ENCODE measurements at places on chromosomes 11 and 22.

GRCh38 chr22:29719899-29720645, at the start of gene CABP7:
CABP7 (plus strand) TSS chr22:29720003; CDS start chr22:29720425, 422 bp downstream.
- peak; percentile 16 for DNase-seq

- DNase-seq, result no peak
Measured at GRCh38 chr11:76216536-76217325, 10.4 kb upstream of the WNT11 start.

DNA sequence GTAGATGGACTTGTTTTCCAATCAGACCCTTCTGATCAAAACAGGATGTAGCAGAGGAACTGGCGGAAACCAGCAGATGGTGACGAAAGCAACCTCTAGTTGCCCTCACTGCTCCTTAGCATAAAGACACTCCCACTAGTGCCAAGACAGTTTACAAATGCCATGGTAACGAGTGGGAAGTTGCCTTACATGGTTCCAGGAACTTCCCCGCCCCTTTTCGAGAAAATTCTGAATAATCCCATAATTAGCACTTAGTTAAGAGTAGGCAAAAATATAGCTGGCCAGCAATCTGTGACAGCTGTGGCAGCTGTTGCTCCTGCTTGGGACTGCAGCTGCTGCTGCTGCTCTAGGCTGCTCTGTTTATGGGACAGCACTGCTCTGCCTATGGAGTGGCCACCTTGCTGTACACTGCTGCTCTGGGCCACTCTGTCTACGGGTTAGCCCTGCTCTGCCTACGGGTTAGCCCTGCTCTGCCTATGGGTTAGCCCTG, 33.4 kb upstream of the SORL1 start:
- no peak for DNase-seq

DNA sequence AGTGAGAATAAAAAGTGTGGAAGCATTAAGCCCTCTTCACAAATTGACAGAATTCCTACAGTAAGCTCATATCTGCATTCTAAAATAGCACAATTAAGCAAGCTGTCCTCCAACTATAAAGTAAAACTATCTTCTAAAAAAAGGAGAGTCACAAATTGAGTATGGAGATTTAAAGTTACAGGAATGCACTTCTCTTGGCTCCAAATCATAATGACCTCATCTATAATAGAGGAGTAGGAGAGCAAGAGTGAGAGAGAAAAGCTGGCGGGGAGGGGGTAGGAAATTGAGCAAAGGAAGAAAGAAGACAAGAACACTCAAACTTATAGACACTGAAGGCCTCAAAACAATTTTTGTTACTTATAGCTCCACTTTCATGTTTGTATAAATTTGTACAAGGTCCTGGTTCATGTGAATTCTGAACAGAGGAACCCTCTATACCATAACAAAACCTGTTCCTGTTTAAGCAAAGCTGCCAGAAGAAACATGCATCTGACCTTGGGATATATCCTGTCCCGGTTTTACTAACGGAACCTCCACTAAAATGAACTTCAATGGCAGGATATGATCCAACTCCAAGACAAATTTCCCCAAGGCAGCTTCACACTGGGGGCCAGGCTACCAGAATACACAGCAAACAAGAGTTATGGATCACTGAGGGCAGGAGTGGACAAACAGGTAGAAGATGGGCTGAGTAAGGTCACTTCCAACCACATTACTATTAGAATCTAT, 37.2 kb downstream of the SLC35F2 start:
- no peak for DNase-seq

DNA sequence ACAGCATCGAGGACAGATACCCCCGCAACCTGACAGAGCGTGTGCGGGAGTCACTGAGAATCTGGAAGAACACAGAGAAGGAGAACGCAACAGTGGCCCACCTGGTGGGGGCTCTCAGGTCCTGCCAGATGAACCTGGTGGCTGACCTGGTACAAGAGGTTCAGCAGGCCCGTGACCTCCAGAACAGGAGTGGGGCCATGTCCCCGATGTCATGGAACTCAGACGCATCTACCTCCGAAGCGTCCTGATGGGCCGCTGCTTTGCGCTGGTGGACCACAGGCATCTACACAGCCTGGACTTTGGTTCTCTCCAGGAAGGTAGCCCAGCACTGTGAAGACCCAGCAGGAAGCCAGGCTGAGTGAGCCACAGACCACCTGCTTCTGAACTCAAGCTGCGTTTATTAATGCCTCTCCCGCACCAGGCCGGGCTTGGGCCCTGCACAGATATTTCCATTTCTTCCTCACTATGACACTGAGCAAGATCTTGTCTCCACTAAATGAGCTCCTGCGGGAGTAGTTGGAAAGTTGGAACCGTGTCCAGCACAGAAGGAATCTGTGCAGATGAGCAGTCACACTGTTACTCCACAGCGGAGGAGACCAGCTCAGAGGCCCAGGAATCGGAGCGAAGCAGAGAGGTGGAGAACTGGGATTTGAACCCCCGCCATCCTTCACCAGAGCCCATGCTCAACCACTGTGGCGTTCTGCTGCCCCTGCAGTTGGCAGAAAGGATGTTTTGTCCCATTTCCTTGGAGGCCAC, 3.3 kb downstream of the FADD start:
- no peak for DNase-seq

DNA sequence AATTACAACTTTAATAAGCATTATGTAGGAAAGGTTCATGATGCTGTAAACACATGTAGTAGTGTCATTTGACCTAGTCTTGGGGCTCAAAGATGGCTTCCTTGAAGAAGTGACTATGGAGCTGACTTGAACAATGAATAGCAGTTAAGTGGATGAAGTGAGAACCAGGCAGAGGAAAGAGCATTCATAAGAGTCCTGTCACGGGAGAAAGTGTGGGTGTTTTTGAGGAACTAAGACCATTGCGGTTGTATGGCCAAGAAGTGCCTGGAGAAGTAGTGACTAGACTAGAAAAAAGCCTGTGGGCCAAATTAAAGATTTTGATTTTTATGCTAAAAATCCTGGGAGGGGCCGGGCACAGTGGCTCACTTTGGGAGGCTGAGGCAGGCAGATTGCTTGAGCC, 7.2 kb upstream of the IL18BP start:
- no peak for DNase-seq
